GM04503 (cell line): ENCODE measurements at places on chromosomes 5 and 9.
A peak's percentile ranks its signal among the peaks of the same experiment; 100 is the strongest.

DNA sequence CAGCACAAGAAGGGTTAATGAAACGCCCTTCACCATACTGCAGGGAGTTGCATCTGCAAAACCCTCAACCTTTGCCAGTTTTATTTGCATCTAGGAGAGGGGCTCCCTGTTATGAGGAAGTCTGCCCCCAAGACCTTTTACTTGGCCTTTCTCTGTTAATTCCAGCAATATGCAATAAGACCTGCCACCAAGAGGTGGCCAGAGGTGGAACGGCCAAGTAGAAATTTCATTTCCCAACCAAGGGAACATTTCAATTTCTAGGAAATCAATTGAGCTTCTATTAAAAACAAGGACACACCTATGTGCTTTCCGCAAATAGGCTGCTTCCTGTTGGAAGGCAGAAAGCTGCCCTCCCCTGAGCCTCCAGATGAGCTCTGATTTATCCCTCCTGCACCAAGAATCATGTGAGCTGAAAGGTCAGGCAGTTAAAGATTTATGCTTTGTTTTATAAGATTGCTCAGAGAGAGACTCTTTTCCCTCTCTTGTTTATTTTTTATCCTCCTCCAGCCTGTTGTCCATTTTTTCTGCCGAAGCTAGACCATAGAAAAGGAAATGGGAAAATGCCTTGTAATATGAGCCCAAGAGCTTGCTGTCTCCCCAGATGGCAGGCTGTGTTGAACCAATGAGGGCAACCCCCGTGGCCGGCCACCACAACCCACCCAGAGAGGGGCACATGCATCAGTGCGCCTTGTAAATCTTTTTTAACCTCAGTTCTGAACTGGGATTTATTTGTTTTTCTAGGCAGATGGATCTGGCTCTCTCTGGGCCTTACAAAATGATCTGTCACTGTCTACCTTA lies 572.8 kb downstream of the TLE1 start:
- DNase-seq = no peak

DNA sequence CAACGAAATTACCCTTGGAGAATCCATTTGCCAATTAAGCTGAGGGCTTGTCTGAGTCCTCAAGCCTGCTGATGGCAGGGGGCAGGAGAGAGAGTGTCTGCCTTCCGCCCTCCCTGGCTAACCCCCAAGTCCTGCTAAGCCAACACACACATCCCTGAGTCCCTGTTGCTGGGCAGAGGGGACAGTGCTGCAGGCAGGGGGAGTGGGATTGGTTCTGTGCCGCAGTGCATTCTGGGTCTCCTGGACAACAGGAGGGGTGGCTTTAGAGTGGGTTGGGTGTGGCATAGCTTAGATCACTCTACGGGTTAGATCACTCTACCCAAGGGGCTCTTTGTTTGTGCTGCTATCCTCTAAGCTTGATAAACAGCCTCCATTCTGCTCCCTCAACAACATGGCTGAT lies 427.7 kb downstream of the CDK5RAP2 start:
- no peak for DNase-seq

- no peak for DNase-seq
Observed at GRCh38 chr9:82397534-82397933, 409.0 kb downstream of the SPATA31D1 start.

DNA sequence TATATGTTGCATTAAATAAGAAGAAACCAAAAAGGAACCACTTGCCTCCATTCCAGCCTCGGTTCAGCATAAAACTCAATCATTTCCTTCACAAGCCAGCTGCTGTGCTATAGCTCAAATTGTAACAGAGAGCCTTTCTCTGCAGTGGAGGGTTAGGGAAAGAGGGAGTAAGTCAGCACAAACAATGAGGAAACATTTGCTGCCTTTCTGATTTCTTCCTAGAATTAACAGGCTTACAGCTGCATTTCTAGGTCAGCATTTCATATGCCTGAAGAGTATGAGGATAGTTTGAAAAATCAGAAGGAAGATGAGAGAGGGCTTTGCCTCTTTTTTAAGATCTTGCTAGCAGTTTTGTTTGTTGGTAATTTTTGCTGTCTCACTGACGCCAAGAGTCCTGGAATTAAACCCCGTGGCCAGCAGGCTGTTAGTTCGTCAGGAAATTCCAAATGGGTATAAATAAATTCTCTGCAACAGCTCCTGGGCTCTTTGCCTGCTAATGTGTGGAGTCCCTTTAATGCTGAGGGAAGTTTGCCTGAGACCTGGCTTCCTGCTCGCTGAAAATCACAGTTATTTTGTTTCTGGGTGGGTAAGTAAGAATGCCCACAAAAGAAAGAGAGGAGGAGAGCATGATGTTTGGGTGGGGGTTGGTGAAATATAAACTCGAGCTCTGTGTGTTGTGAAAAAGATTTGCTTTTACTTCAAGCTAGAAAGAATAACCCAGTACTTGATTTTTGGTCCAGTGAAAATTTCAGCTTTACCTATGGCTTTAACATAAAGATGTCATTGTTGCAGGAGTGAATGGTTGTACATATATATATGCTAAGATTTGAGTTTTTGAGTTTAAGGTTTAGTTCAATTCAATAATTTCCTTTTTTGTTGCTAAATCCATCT lies 148.1 kb upstream of the DMRT1 start:
- DNase-seq = peak; percentile 85

DNA sequence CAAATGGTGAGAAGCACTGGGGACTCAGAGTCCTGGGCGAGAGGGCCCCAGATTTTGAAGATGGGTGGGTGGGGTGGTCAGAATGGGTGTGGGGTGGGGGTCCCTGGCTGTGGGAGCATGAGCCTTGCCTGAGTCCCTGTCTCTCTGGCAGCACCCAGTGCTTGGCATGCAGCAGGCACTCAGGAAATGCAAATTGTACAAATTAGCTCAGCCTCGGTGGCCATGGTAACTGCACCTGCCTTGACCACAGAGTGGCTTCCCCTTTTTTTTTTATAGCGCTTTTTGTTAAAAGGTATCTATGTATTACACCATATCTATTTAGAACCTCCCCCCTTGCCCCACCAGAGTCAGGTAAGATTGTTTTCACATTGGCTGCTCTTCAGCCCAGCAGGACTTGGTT lies 19.2 kb upstream of the PITX1 start:
- no peak for DNase-seq

DNA sequence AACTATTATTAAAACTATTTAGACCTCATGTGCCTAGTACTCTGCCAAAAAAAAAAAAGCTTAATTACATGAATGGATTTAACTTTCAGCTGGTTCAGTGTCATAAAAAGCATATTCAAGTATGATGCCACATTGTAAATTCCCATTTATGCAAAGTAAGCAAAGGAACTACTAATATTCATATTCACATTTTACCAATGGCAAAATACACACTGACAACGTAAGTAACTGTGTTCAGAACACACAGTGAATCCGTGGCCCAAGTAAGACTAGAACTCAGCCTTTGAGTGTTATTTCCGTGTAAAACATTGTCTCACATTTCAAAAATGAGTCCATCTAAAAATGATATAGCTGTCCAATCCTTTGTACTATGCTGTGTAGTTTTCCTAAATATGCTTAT lies 56.8 kb downstream of the PPP2R2B start:
- no peak for DNase-seq

DNA sequence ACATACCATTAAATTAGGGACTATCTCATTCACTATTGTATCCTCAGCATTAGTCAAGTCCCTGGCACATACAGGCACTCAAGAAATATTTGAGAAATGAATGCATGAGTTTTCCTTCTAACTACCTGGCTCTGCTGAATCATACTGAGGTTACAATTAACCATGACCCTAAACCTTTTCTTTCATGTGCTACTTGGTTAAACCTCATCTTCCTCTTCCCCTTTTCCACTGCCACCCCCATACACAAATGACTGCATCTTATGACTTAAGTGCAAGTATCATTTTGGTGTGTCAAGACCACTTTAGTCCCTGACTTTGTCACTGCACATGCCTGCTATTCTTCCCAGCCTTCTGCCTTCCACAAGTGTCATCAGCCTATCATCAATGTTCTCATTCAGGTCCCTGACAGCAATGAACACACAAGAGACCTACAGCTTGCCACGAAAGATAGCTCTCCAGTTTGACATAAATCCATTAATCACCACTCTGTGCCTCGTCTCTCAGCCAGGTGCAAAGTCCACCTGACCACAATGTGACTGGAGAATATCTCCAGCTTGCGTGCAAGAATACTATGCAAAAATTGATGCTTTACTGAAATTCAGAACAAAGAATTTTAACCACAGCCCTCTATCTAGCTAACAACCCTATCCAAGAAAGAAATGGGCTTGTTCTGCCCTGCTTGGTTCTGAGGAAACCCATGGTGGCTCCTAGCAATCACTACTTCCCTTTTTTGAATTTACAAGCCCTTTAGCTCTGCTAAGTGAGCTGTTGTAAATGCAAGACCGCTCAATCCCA lies 74.5 kb downstream of the MAPKAP1 start:
- DNase-seq = no peak

GRCh38 chr5:37889612-37890317 lies 49.9 kb upstream of the GDNF start:
- DNase-seq = peak; percentile 57

DNA sequence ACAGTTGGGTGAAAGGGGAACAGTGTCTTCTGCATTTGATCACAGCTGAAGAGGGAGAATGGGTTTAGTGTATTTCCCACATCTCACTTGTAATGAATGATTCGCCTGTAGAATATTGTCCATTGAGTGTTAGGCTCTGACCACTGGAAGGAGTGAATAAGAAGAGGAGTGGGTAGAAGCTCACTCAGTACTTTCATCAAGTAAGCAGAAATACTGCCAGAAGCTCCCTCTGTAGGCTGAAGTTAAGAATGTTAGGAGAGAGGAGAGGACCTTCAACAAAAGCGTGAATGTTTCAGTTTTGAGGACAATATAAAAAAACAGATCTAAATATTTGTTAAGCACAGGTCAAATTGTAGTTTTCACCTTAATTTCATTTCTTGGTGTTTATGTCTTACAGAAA lies 27.5 kb downstream of the FSD1L start:
- no peak for DNase-seq

- DNase-seq = peak; percentile 31
Observed at GRCh38 chr5:130400091-130400490, 495.8 kb downstream of the CHSY3 start.

- peak; percentile 56 for DNase-seq
Observed at GRCh38 chr9:121888438-121888775, 204.7 kb downstream of the TTLL11 start.

DNA sequence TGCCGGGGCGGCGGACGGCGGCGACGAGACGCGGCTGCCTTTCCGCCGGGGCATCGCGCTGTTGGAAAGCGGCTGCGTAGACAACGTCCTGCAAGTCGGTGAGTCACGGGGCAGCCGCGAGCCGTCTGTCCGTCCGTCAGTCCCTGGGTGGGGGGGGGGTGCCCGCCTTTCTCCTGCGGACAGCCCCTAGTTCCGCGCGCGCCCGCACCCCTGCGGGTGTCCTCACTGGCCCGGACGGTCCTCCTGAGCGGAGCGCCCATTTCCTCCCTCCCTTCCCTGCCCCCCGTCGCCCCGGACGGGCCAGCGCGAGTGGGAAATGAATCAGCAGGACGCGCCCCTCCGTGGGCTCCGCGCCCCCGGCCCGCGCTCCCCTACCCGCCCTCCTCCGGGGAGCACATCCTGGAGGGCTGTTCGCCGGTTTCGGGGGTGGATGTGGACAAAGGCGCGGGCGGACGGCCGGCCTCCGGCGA lies 828 bp downstream of the ZSWIM6 start:
- DNase-seq = no peak

DNA sequence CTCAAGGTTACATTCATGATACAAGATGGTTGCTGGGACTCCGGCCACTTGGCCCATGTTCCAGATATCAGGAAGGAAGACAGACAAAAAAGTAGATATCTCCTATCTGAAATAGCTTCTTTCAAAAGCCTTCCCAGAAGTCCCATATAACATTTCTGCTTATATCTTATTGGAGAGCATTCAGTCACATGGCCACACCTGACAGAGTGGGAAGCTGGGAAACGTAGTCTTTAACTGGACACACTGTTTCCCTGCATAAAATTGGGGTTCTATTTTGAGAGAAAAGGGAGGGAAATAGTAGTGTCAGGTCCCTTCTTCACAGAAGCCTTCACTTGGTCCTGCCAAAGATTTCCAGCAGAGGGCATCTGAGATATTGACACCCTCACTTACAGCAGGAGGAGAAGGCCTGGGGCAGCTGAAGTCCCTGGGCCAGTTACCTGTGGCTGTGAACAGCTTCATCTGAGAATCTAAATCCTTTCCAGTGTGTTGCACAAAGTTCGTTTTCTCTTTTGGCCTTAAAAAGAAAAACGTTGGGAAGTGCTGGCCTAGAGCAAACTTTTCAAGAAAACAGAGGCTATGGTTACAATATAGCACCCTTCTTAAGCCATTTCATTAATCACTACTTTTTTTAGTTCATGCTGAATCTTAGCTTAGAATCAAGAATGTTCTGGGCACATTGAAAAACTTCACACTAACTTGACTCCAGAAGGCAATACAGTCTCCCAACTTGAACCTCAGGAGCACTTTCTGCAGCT lies 33.5 kb downstream of the SPEF2 start:
- no peak for DNase-seq

- DNase-seq = no peak
Observed at GRCh38 chr5:7916171-7916804, 47.3 kb downstream of the MTRR start.

DNA sequence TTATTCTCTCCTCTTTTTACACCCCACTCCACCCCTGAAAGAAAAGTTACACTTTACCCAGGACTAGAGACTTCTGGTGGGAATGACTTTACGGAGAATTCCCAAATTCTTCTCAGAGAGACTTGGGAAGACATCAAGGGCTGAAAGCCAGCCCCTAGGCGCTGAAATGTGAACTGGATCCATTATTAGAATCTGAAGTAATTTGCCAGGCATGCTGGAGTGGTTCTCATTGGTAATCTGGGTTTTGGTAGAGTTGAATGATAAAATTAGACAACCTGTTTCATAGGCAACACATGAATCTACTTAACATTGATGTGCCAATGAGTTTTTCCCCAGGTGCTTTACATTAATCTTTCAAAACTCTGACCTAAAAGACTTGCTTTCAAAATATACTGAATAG lies 324.8 kb downstream of the ADAMTS6 start:
- DNase-seq = no peak
